ENCODE measurements at places on chromosomes 1 and 21.

DNA sequence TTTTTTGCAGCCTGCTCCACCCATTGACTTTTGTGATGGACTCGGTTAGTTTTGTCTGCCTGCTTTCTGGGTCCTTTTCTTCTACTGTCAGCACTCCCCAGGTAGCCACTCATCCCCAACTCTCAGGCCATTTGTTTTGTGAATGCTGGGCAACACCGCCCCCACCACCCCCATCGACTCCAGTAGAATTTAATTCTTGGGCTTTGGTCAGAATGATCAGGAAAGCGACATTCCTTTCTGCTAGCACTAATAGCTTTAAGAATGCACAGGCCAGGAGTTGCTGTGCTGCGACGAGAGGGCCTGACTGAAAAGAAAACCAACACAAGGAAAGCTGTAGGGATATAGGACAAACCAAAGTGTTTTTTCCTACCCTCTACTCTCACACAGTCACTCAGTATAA lies 144.4 kb downstream of the CDC7 start:
- no peak for DNase-seq

- DNase-seq = no peak
Measured at GRCh38 chr1:19534281-19534680, 48.9 kb upstream of the CAPZB start.

DNA sequence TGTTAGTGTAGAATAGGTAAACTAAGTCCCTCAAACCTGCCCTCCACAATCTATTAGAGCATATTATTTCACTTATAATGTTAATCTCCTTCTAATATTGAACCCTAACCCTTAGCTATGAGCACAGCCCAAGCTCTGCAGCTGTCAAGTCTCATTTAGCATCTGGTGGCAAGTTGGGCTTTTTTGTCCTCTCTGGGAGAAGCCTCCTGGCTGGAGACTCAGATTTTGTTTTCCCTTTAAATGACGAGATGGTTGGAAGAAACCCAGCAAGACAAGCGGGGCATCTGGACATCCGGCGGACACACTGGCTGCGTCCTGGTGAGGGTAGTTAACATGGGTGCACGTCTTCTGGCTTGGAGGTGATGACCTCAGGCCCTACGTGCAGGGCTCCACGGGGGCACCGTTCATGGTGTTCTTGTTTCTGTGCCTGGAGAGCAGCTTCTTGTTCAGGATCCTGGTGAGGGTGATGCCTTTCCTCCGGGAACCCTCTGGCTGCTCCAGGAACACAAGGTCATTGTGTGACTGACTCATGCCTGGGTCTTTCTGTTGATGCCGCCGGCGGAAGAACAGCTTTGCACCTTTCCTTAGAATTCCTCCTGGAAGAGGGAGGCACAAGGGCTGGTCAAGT lies 9.7 kb upstream of the PRDM15 start:
- DNase-seq = no peak

- DNase-seq = peak; percentile 14
Measured at GRCh38 chr1:30412241-30413110, 310.9 kb downstream of the MATN1 start.

DNA sequence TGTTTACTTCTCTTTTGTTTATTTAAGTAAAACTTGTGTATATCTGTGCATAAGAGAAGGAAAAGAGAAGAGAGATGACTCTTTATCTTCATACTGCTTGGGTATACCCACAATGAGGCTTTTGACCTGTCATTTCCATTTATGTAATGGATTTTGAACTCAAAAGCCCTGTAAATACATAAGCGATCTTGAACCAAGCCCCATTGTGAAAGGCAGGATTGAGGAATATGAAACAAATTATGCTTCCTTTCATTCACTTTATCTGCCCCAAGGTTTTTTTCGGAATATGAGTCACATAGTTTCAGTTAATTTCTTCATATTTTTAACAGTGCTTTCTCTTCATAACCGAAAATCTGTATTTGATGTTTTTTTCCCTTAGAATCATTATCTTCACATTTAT lies 21.4 kb downstream of the CNST start:
- peak; percentile 70 for DNase-seq

DNA sequence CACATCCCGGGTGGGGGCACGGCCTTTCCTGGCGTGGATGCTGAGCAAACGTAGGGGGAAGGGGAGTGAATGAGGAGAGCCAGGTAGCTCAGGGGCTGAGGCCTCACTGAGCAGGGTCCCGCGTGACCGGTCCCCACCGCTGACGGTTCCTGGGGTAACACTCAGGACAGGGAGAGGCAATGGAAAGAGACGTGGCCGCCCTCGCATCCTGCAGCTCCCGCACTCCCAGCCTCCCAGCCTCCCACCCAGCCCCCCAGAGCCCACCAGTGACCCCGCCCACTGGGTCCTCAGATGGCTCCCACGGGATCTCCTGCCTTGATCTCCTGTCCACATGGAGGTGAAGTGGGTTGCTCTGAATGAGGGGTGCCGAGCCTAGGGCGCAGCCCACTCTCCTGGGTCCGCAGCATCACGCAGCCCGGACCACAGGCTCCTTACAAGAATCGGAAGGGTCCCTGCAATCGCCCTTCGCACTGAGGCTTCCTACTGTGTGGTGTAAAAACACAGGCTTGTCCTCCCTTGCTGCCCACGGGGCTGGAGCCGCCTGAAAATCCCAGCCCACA lies 2.4 kb downstream of the TSPEAR start:
- no peak for DNase-seq

DNA sequence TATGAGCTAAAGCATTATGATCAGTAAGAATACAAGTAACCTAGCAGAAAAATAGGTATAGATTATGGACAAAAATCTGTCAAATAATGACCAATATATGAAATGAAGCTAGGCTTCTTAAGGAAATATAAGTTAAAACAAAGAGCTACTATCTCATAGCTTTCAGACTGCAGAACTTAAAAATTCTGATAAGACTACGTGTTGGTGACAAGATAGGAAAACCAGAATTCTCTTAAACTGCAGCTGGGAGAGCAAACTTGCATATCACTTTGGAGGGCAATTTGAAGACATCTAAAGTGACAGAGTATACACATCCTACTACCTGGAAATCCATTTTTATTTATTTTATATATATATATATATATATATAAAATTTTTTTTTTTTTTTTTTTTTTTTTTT lies 65.5 kb downstream of the LTN1 start:
- DNase-seq = no peak

Data from EL (cell line).